ENCODE measurements at places on chromosomes 1 and 21. TPM values are rescaled to one million over a fixed set of nuclear protein-coding genes. Genes with fewer than 3 reads are reported as not detected.
A peak's percentile ranks its signal among the peaks of the same experiment; 100 is the strongest.

The CFH gene
- 34.4 TPM for total RNA-seq

The RGS13 gene
- 2.1 TPM for total RNA-seq

The TDRD5 gene
- 0.30 TPM for total RNA-seq

The MYBPH gene
- 0.15 TPM for total RNA-seq

The TUFT1 gene
- total RNA-seq: 9.9 TPM

The PTPRU gene
- 44.5 TPM for total RNA-seq

DNA sequence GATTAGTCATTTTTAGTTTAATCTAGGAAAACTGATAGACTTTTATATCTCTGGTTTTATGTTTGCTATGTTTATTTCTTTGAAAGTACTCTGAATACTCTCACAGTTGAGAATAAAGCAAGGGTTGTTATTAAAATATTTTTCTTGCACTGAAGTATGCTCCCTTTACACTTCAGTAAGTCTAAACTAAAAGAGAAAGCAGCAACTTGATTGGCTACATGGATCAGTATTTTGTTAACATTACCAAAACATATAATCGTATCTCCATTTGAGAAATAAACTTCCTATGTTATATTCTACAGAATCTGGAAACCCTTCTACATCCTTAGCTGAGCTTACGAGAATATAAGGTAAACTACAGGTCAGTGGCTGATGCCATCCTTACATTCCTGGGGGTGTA lies 149.5 kb upstream of the HP1BP3 start:
- H3K4me3 ChIP-seq: no peak overlapping the region
- H3K36me3 ChIP-seq: peaks cover 16% of the 10 kb centered on the region
- no peak for DNase-seq
- no peaks in the 10 kb centered on the region for H3K27me3 ChIP-seq
- H3K27ac ChIP-seq: no peak overlapping the region
- no peaks in the 10 kb centered on the region for H3K4me1 ChIP-seq

DNA sequence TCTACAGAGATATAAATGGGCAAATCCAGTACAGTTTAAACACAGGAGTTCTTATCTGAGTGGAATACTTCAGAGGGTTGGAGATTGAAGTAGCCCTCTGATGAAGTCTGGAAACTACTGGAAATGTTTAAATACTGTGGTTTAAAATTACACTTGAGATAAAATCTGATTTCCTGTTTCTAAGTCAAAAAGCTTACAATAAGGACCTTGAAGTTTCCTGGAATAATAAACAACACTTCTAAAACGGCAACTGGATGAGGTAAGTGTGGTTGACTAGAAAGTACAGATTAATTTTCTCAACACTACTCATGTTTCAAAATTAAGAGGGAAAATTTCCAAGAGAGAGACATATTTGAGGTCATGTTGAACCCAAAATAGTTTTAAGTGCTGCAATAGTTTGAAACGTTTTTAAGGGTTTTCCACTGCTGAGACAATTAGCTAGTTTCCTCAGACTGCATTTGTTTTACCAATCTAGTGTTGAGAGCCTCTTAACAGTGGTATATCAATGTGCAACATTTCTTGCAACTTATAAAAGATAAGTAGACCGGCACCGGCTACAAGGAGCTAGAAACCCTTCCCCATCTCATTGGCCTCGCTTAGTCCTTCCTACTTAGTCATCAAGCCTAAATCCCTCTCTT lies 27.4 kb downstream of the KCNA3 start:
- H3K4me1 ChIP-seq: peaks cover 43% of the 10 kb centered on the region
- peak overlapping the region; percentile 63 for H3K27ac ChIP-seq
- no peak for DNase-seq
- H3K36me3 ChIP-seq: no peaks in the 10 kb centered on the region
- no peak overlapping the region for H3K4me3 ChIP-seq

DNA sequence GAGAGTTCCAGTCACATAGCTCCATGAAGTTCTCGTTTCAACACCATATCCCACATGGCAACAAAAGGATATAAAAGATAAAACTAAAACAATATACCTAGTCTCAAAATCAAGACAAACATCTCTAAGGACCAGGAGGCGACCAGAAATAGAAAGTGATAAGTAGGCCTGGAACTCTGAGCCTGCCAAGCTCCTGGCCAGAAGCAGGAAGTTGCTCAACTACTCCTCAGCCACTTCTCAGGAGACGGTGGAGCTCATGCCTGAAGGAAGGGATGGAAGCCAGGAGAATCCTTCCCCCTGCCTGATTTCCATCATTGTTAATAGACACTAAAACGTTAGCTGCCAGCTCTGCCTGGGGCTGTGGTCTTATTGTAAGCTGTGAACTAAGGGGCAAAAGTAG lies 94.7 kb downstream of the DISP1 start:
- no peaks in the 10 kb centered on the region for H3K27me3 ChIP-seq
- peak; percentile 68 for DNase-seq
- H3K4me3 ChIP-seq: no peak overlapping the region
- no peak overlapping the region for H3K27ac ChIP-seq
- peaks cover 10% of the 10 kb centered on the region for H3K4me1 ChIP-seq

GRCh38 chr1:227777646-227778045 lies 37.8 kb upstream of the PRSS38 start:
- H3K27ac ChIP-seq: no peak overlapping the region
- H3K27me3 ChIP-seq: no peaks in the 10 kb centered on the region
- H3K36me3 ChIP-seq: peaks cover 4% of the 10 kb centered on the region
- no peaks in the 10 kb centered on the region for H3K4me1 ChIP-seq

- H3K27me3 ChIP-seq: no peaks in the 10 kb centered on the region
- DNase-seq: no peak
- H3K4me3 ChIP-seq: no peak overlapping the region
- no peaks in the 10 kb centered on the region for H3K4me1 ChIP-seq
Measured at GRCh38 chr1:170461762-170462384, 70.1 kb upstream of the GORAB start.

- no peaks in the 10 kb centered on the region for H3K36me3 ChIP-seq
- no peak overlapping the region for H3K27ac ChIP-seq
- DNase-seq: no peak
Measured at GRCh38 chr1:53590531-53591515, 131.6 kb downstream of the DMRTB1 start.

DNA sequence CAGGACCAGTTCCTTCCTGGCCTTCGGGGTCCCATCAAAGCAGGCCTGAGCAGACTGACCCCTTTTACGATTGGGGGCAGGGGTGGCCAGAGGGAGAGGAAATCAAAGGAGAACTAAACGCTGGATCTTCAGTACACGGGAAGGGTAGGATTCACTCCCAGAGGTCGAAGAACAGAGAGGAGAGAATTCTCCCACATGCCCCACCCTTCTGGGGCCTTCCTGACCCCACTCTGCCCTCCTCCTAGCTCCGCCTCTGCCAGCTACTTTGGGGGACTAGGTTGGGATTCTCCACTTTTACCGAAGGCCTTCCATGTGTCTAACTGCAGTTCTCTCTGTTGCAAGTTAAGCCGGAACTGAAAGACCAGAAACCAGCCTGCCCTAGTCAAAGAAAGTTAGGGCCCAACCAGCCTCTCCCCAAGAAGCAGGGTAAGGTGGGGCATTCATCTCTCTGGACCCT lies 654 bp upstream of the ARHGEF2 start:
- peak overlapping the region; percentile 66 for H3K4me3 ChIP-seq
- no peaks in the 10 kb centered on the region for H3K27me3 ChIP-seq
- no peaks in the 10 kb centered on the region for H3K36me3 ChIP-seq
- H3K27ac ChIP-seq: peak overlapping the region; percentile 99
- DNase-seq: no peak

- H3K27ac ChIP-seq: no peak overlapping the region
- H3K4me1 ChIP-seq: no peaks in the 10 kb centered on the region
- H3K4me3 ChIP-seq: no peak overlapping the region
- H3K36me3 ChIP-seq: no peaks in the 10 kb centered on the region
- H3K27me3 ChIP-seq: no peaks in the 10 kb centered on the region
Measured at GRCh38 chr1:44100183-44100868, 18.3 kb upstream of the KLF17 start.

DNA sequence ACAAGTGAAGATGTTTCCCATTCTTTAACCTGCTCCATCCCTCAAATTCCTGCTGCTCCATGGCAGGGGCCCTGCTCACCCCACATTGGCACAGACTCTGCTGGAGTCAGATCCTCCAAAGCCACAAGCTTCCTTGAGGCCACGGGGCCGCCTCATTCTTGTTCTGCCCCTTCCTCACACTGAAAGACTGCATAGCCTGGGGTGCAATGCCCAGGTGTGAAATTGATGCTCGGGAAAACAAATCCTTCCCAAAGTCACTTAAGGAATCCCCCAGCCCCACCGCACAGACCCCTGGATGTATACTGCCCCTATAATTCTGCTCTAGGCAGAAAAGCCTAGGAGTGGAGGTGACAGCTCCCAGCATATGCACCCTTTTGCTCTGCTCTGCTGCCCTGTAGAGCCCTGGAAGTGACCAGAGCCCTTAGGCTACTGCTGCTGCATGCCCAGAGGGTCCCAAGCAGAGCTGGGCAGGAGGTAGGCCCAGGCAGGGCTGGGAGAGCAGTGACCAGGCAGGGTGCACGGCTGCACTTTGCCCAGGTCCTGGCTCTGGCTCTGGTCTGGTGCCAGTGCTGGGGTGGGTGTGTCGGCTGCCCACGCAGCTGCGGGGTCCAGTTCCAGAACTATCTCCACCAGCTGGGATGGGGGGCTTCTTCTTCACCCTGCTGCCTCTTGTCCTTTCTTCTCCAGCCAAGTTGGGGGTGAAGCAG lies 1.6 kb downstream of the HES2 start:
- peaks cover 23% of the 10 kb centered on the region for H3K4me1 ChIP-seq
- H3K27ac ChIP-seq: no peak overlapping the region
- H3K27me3 ChIP-seq: peaks cover 47% of the 10 kb centered on the region
- no peaks in the 10 kb centered on the region for H3K36me3 ChIP-seq
- no peak for DNase-seq
- no peak overlapping the region for H3K4me3 ChIP-seq

DNA sequence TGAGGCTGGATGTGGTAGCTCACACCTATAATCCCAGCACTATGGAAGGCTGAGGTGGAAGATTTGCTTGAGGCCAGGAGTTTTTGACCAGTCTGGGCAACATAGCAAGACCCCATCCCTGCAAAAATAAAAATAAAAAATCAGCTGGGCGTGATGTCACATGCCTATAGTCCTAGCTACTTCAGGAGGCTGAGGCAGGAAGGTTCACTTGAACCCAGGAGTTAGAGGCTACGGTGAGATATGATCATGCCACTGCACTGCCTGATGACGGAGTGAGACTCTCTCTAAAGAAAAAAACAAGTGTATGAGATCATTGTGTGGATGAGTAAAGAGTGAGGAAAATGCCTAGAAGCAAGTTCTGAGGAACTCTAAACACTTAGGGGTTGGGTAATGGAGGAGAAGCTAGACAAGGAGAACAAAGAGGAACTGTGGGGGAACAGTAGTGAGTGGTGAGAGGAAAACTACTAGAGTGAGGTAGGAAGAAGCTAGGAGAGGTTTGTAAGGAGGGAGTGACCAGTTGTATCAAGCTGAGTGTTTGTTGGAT lies 17.0 kb downstream of the CLIC4 start:
- DNase-seq: no peak
- H3K4me3 ChIP-seq: no peak overlapping the region
- no peaks in the 10 kb centered on the region for H3K36me3 ChIP-seq
- peak overlapping the region; percentile 57 for H3K27ac ChIP-seq

DNA sequence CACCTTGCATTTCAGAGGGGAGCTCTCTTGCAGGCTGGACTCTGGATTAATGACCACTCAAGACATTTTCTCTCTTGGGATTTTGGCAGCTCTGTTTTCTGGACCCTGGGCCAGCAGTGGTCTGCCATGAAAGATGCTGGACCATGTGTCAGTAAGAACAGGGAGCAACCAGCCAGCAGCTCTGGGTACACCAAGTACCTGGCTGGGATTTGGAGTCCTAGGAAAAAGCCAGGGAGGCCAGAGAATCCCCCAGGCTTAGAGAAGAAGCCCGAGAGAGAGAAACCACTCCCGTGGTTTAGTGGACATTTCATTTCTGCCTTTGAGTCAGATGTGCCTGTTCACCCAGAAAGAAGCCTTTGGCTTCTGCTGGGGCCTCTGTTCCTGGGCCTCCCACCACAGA lies 2.5 kb downstream of the NFASC start:
- H3K27ac ChIP-seq: no peak overlapping the region
- H3K4me3 ChIP-seq: no peak overlapping the region

- DNase-seq: no peak
- no peaks in the 10 kb centered on the region for H3K36me3 ChIP-seq
- H3K27ac ChIP-seq: no peak overlapping the region
- H3K4me3 ChIP-seq: no peak overlapping the region
- H3K4me1 ChIP-seq: no peaks in the 10 kb centered on the region
- no peaks in the 10 kb centered on the region for H3K27me3 ChIP-seq
Measured at GRCh38 chr1:102531036-102531435, 534.3 kb upstream of the OLFM3 start.

DNA sequence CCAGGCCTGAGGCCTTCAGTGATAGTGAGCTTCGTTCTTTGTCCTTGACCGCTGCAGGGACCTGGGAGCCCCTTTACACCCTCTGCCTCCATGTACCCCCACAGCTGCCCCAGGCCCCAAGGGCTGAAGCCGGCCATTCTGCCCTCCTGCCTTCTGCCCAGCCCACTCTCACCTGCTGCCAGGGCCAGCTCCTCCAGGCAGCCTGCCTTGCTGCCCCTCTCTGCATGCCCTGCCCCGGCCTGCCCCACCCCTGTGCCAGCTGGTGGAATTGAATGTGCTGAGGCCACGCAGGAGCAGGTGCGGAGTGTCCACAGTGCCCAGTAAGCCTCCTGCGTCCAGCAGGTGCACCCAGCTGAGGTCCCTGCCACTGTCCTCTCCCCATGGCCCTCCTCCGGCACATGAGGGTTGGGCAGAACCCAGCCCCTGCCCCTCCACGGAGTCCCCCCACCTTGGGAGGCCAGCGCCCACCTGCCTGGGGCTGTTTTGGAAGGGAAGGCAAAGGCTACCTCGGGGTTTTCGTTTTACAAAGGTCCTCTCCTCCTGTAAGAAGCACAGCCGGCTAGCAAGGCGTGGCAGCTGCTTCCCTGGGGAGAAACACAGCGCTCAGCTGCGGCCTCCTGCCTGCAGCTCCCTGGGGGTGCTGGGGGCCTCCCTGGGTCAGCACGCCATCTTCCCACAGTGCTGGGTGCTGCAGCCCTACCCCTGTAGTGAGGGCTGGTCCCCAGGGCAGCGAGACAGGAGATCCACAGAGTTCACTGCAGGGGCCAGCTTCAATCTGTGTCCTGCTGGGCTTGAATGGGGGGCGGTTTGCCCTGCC lies 21.0 kb downstream of the MMEL1 start:
- H3K36me3 ChIP-seq: no peaks in the 10 kb centered on the region
- H3K4me1 ChIP-seq: peaks cover 5% of the 10 kb centered on the region
- no peak overlapping the region for H3K27ac ChIP-seq
- peak; percentile 59 for DNase-seq
- no peaks in the 10 kb centered on the region for H3K27me3 ChIP-seq

GRCh38 chr1:107900090-107900945 lies 64.7 kb downstream of the VAV3 start:
- no peaks in the 10 kb centered on the region for H3K27me3 ChIP-seq
- no peaks in the 10 kb centered on the region for H3K36me3 ChIP-seq
- no peak overlapping the region for H3K4me3 ChIP-seq
- DNase-seq: no peak

- H3K4me1 ChIP-seq: no peaks in the 10 kb centered on the region
- H3K27ac ChIP-seq: no peak overlapping the region
- no peak for DNase-seq
- no peak overlapping the region for H3K4me3 ChIP-seq
- no peaks in the 10 kb centered on the region for H3K27me3 ChIP-seq
Measured at GRCh38 chr1:247421074-247421473, 5.1 kb downstream of the NLRP3 start.

- H3K27me3 ChIP-seq: no peaks in the 10 kb centered on the region
- no peak for DNase-seq
- H3K36me3 ChIP-seq: no peaks in the 10 kb centered on the region
- peaks cover 16% of the 10 kb centered on the region for H3K4me1 ChIP-seq
- H3K27ac ChIP-seq: peak overlapping the region; percentile 78
- no peak overlapping the region for H3K4me3 ChIP-seq
Measured at GRCh38 chr1:40803447-40803846, 19.9 kb downstream of the KCNQ4 start.
